ENCODE measurements at places on chromosomes 3 and 15.

GRCh38 chr15:55859681-55860080, 116.7 kb upstream of the PRTG start:
- no peak for DNase-seq

DNA sequence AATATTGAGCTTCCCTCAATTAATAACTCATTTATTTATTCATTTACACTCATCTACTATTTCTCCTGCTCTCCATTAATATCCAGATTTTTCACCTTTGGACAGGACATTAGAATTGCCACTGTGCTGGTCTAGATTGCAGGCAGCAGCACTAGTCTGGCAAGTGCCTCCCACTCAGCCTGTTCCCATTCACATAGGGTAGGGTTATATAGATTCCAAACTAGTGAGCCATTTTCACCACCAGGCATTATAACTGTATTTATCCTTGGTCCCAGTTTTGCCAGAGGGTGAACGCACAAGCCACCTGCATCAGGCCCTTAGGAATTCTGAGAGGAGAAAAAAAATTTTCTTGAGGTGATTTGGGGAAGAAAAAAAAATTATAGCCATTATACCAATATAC, 44.5 kb downstream of the ANAPC13 start:
- no peak for DNase-seq

DNA sequence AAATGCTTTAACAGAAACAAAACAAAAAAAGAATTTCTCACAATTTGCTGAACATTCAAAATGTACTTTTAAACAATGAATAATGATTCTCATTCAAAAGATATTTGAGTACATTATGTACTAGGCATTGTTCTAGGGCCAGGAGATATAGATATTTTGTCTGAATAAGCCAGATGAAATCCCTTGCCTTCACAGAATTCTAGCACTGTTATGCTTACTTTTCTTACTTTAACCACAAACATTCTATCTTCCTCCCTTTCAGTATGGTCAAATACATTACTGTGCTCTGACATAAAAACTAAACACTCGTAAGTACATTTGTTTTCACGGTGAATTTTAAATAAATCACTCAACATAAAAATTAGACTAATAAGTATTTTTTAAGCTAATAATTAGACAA, 116.7 kb downstream of the ADAM10 start:
- DNase-seq = no peak

GRCh38 chr3:133886031-133886722, 9.5 kb downstream of the RAB6B start:
- DNase-seq = no peak

- no peak for DNase-seq
These were observed 51.5 kb downstream of the GABRB3 start for GRCh38 chr15:26721232-26721967.

GRCh38 chr3:167684388-167684993, 30.7 kb upstream of the WDR49 start:
- DNase-seq = peak; percentile 60

- DNase-seq = peak; percentile 10
These were observed 40.0 kb upstream of the TEX9 start for GRCh38 chr15:56325186-56325585.

- peak; percentile 66 for DNase-seq
These were observed at the start of gene IL20RB for GRCh38 chr3:136957751-136958288. IL20RB (plus strand) TSS chr3:136957983; CDS start chr3:136958114, 131 bp downstream.

DNA sequence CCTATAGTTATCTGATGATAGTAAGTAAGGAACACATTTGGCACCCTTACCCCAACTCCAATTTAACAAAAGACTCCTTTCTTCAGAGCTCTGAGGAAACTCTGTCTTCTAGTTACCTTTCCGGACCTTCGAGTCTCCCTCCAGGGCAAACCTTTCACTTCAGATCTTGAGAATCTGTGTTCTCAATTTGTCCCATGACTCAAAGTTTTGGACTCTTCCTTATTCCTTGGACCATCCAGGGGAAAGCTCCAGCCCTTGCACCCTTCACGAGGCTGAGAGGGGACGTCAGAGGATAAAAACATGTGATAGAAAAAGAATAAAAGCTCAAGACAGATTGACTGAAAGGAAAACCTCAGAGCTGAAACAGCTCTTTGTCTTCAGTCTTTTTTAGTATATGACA, 76.9 kb downstream of the CTNNB1 start:
- DNase-seq = no peak

- no peak for DNase-seq
These were observed 96.6 kb downstream of the FHIT start for GRCh38 chr3:61154457-61155198.

GRCh38 chr3:124352149-124352539, 360.2 kb upstream of the ROPN1 start:
- DNase-seq = no peak

GRCh38 chr3:22734756-22735155, 468.4 kb upstream of the UBE2E2 start:
- no peak for DNase-seq
